Chondrocyte (in vitro differentiated cells): ENCODE measurements at places on chromosomes 3 and 15. TPM values are rescaled to one million over a fixed set of nuclear protein-coding genes. Genes with fewer than 3 reads are reported as not detected.

DNA sequence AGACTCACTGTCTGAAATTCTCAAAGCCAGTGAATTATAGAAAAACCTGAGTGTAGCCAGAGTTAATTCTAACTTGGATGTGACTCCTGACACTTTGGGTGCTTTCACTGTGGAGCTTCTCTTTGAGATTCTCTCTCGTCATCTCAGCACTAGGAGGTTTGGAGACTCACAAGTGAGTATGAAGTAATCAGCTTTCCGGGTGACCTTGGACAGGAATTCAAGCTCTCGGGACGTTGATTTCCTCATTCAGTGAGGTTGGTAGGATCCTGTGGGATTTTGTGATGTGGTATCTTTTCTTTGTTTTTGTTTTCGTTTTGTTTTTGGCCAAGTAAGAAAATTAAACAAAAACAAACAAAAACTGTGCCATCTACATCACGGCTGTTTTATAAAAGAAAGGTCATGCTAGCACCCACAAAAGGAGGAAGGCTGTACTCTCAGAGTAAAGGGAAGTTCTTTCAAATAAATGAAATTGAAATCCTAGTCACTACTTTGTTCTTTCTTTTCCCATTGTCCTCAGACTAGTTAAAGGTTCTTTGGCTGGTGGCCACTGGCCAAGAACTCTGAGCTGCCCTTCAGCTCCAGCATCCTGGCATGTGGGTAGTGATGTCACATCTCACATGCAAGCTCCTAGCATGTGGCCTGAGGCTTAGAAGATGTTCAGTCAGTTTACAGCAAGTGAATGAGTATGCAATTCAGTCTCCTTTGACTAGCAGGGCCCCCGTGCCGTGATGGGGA lies 263.3 kb upstream of the TPM1 start:
- no peak overlapping the region for H3K4me3 ChIP-seq
- peaks cover 4% of the 10 kb centered on the region for H3K36me3 ChIP-seq
- H3K27me3 ChIP-seq = no peaks in the 10 kb centered on the region
- no peak for DNase-seq
- no peak overlapping the region for H3K27ac ChIP-seq

Gene ARGFX
- not detected in 3 replicates for total RNA-seq

Gene GABRR3
- not detected in 3 replicates for total RNA-seq

Gene KNL1
- total RNA-seq = 4.7 to 6.0 TPM (median 5.5 TPM) in 3 replicates

Gene GPR156
- 1.0 to 1.7 TPM (median 1.3 TPM) in 3 replicates for total RNA-seq

- no peaks in the 10 kb centered on the region for H3K27me3 ChIP-seq
- DNase-seq = no peak
- no peak overlapping the region for H3K4me3 ChIP-seq
- peak overlapping the region; percentile 60 for H3K27ac ChIP-seq
Observed at GRCh38 chr15:38899300-38899699, 334.7 kb upstream of the RASGRP1 start.

Gene SUCNR1
- total RNA-seq = 0.12 to 0.13 TPM in 2 of 3 replicates, not detected in the other

DNA sequence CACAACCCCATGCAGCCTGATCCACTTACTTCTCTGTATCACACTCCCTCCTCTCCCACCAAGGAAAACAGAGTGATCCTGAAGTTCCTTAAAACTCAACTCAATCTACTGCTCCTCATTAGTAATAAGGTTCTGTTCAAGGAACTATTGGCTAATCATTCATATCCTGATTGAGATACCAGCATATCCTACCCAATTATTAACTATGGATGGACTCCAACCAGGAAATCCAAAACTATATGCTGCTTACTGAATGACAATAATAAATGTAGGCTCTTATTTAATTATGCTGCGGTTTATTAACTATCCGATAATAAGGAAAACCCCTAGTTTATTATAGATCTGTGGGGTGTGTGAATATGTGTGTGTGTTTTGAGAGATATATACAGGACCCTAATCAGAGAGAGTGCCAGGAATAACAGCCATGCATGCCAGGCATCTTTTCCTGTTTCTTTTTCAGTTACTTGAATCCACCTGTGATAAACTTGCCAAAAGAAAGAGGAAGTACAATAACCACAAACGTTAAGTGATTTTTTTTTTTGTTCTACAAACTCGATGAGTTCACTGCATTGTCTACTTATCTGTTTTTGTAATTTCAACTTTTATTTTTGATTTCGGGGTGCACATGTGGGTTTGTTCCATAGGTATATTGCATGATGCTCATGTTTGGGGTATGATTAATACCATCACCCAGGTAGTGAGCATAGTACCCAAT lies 1031.7 kb upstream of the CFAP20DC start:
- no peak overlapping the region for H3K4me3 ChIP-seq
- H3K27ac ChIP-seq = no peak overlapping the region
- peaks cover 13% of the 10 kb centered on the region for H3K4me1 ChIP-seq
- peaks cover 2% of the 10 kb centered on the region for H3K36me3 ChIP-seq
- no peak for DNase-seq

Gene GXYLT2
- total RNA-seq = 93.0 to 140 TPM (median 99.3 TPM) in 3 replicates

Gene CORO2B
- total RNA-seq = 79.4 to 123 TPM (median 82.5 TPM) in 3 replicates

DNA sequence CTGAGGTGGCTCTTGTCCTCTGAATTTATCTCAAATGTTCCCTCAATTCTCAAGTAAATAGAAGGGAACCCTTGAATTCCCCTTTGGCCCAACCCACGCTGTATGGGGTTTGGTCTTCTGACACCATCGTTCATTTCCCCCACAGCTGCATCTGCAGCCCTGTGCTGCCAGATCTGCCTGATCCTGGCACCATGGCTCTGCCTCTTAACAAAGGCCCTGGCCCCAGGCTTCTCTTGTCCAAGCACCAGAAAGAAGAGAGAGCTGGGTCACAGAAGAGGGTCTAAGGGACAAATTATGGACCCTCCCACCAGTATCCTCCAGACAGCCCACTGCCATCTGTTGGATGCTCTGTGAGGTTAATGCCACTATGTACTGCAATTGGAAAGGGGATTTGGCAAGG lies 1.8 kb downstream of the MAP1A start:
- peak; percentile 30 for DNase-seq
- H3K4me3 ChIP-seq = peak overlapping the region; percentile 99
- peaks cover 37% of the 10 kb centered on the region for H3K36me3 ChIP-seq
- H3K27me3 ChIP-seq = no peaks in the 10 kb centered on the region
- H3K4me1 ChIP-seq = peaks cover 43% of the 10 kb centered on the region
- peak overlapping the region; percentile 91 for H3K27ac ChIP-seq

GRCh38 chr3:146133441-146133840 lies 27.5 kb downstream of the PLOD2 start:
- peak overlapping the region; percentile 11 for H3K4me3 ChIP-seq
- H3K36me3 ChIP-seq = no peaks in the 10 kb centered on the region
- no peak for DNase-seq
- H3K4me1 ChIP-seq = peaks cover 65% of the 10 kb centered on the region
- H3K27me3 ChIP-seq = no peaks in the 10 kb centered on the region

Gene KLF15
- total RNA-seq = 0.41 to 1.8 TPM (median 1.3 TPM) in 3 replicates

Gene CCR8
- total RNA-seq = not detected in 3 replicates

GRCh38 chr15:91114301-91114700 lies 14.2 kb downstream of the SV2B start:
- H3K4me1 ChIP-seq = no peaks in the 10 kb centered on the region
- DNase-seq = no peak
- H3K36me3 ChIP-seq = no peaks in the 10 kb centered on the region
- H3K27me3 ChIP-seq = peaks cover 19% of the 10 kb centered on the region
- H3K4me3 ChIP-seq = no peak overlapping the region

DNA sequence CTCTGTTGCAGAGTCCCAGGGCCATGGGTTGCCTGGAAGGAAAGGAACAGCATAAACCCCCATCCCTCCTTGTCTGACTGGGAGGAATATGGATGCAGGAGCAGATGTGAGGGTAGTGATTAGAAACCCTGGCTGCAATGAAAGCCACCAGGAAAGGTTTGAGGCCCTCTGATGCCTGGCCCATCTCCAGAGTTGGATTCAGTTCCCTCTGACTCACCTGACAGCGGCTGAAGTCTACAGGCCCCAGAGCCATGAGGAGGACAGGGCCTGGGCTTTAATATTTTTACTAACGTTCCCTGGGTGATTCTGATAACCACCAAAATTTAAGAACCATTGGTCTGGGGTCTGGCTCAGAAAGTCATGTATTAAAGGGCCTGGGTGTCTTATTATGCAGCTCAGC lies 214.0 kb downstream of the EPHB1 start:
- H3K4me3 ChIP-seq = no peak overlapping the region
- peaks cover 4% of the 10 kb centered on the region for H3K4me1 ChIP-seq
- peaks cover 3% of the 10 kb centered on the region for H3K36me3 ChIP-seq
- H3K27ac ChIP-seq = no peak overlapping the region
- DNase-seq = no peak

Gene CTXN2
- not detected in 3 replicates for total RNA-seq

GRCh38 chr15:89785774-89786140 lies 9.6 kb downstream of the MESP2 start:
- DNase-seq = no peak
- peaks cover 19% of the 10 kb centered on the region for H3K4me1 ChIP-seq
- no peaks in the 10 kb centered on the region for H3K27me3 ChIP-seq
- peaks cover 16% of the 10 kb centered on the region for H3K36me3 ChIP-seq

Gene LRRC28
- 28.5 to 36.3 TPM (median 35.8 TPM) in 3 replicates for total RNA-seq

Gene GOLGA8Q
- total RNA-seq = 1.0 to 3.2 TPM in 2 of 3 replicates, not detected in the other

DNA sequence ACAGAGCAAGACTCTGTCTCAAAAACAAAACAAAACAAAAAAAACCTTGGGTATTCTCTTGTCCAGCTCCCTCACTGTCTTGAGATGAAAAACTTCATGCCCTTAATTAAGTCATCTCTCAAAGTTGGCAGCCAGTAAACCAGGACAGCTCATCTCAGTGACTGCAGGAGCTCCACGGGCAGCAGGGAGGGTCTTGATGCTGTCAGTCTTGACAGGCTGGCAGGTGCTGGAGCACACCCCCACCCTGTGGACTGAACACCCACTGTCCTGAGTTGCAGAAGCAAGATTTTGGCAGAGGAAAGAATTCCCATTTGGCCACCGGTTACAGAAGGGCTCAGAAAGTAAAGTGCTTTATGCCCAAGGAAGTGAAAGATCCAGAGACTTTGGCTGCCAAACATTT lies 8.0 kb downstream of the DNAJA4 start:
- no peaks in the 10 kb centered on the region for H3K36me3 ChIP-seq
- H3K27me3 ChIP-seq = peaks cover 2% of the 10 kb centered on the region
- H3K27ac ChIP-seq = no peak overlapping the region
- DNase-seq = no peak
- peaks cover 17% of the 10 kb centered on the region for H3K4me1 ChIP-seq
- H3K4me3 ChIP-seq = no peak overlapping the region

GRCh38 chr3:134807189-134807588 lies 12.1 kb downstream of the EPHB1 start:
- DNase-seq = no peak
- no peak overlapping the region for H3K4me3 ChIP-seq
- no peaks in the 10 kb centered on the region for H3K36me3 ChIP-seq
- H3K27ac ChIP-seq = no peak overlapping the region

DNA sequence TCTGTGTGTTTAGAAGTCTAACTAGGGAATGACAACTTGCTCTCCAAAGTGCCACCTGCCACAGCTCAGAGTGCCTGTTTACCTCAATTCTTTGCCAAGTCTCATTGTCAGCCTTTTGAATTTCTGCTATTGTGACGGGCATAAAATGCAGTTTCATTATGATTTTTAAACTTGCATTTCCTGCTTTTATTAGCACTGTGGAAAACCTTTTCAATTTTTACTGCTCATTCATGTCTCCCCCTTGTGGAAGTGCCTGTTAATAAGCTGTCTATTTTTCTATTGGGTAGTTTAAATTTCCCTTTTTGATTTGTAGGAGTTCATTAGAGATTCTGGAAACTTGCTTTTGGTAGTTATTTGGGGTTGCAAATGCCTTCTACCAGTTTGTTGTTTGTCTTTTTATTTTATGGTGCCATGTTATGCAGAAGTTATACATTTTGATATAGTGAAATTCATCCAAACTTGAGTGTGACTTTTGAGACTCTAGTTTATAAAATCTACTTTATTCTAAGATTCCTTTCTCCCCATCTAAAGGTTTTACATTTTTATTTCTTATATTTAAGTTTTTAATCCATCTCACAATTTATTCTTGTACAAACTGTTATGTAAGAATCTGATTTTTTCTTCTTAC lies 53.9 kb upstream of the FRMD4B start:
- H3K4me1 ChIP-seq = peaks cover 24% of the 10 kb centered on the region
- no peaks in the 10 kb centered on the region for H3K27me3 ChIP-seq
- no peak overlapping the region for H3K4me3 ChIP-seq

GRCh38 chr3:32626631-32627030 lies 56.0 kb upstream of the DYNC1LI1 start:
- H3K4me3 ChIP-seq = no peak overlapping the region
- H3K36me3 ChIP-seq = no peaks in the 10 kb centered on the region
- DNase-seq = no peak
- no peak overlapping the region for H3K27ac ChIP-seq
- H3K4me1 ChIP-seq = peaks cover 2% of the 10 kb centered on the region
- peaks cover 1% of the 10 kb centered on the region for H3K27me3 ChIP-seq

Gene GOLGA6D
- total RNA-seq = 0.15 TPM in 1 of 3 replicates, not detected in the others

- H3K36me3 ChIP-seq = no peaks in the 10 kb centered on the region
- H3K4me3 ChIP-seq = no peak overlapping the region
- no peak overlapping the region for H3K27ac ChIP-seq
- no peaks in the 10 kb centered on the region for H3K27me3 ChIP-seq
Observed at GRCh38 chr3:90253131-90253530, 1145.7 kb downstream of the EPHA3 start.

Gene CD96
- 0.17 to 0.27 TPM (median 0.23 TPM) in 3 replicates for total RNA-seq

DNA sequence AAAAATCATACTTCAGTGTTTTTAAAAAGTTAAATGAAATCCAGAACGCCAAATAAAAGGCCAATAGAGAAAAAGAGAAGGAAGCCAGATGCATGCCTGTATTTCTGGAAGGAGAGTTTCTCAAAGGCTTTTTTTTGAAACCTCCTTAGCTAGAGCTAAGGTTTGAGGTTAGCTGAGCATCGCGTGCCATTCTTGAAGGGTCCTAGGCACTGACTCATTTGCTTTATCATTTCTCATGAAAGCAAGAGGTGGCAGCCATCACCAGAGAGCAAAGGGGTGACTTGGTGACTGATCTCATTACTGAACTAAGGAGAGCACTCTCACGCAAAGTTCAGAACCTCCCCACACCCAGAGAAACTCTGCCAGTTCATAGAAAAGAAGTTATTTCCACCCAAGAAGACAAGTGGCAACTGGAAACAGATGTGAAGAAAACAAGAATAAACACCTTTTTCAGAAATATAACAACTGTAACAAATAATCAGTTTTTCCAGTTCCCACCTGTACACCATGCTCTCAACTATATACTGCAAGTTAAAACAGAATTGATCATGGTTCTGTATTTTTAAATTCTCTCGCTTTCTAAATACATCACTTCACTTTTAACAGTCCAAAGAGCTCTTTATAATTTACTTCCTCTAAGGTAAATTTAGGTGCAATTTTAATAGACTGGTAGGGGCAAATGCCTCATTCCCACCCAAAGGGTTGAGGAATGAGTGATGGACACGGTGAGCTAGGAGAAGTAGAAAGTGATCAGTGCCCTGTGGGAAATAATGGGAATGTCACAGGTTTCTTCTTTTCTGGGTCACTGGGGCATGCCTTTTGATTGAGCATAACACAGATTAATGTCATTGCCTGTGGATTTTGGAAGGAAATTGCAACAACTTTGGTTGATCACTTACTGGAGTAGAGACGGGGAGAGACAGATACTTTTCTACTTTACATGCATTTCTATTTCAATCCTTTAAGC lies 24.7 kb downstream of the GPR15 start:
- H3K4me3 ChIP-seq = no peak overlapping the region
- no peak for DNase-seq
- H3K27ac ChIP-seq = no peak overlapping the region
- no peaks in the 10 kb centered on the region for H3K4me1 ChIP-seq

- no peak overlapping the region for H3K27ac ChIP-seq
- H3K36me3 ChIP-seq = peaks cover 2% of the 10 kb centered on the region
- DNase-seq = no peak
- no peaks in the 10 kb centered on the region for H3K4me1 ChIP-seq
- H3K27me3 ChIP-seq = no peaks in the 10 kb centered on the region
- no peak overlapping the region for H3K4me3 ChIP-seq
Observed at GRCh38 chr3:28877912-28878311, 403.0 kb upstream of the RBMS3 start.
